Endothelial cell of umbilical vein (primary cell): ENCODE measurements at places on chromosomes 7 and 10. TPM values are rescaled to one million over a fixed set of nuclear protein-coding genes. Genes with fewer than 3 reads are reported as not detected.

GRCh38 chr7:95485391-95486123 is at the start of gene ASB4:
Gene ASB4 (plus strand): TSS chr7:95485943. CDS start chr7:95485972, 29 bp downstream.
- no peak for DNase-seq

DNA sequence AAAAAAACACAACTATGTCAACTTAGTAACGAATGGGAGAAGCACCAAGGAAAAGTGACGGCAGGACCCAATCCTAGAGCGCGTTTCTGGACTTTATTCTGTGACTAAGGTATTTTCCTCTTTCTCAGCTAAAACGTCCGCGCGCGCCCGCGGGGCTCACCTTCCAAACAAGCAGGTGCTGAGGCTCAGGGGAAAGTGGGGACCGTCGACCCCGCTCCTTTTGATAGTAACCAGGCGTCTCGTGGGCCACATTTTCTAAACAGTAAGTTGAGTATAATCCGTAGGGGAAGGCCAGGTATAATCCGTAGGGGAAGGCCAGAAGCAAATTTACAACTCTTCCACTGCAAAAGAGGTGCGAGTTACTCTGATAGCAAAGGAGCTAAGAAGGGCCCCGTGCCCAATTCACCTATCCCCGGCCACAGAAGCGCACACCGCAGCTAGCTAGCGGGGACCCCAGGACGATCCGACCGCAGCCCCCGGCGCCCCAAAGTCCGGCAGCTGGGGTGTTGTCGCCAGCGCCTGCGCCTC is 743 bp downstream of the MKI67 start:
- DNase-seq: peak; percentile 12

- DNase-seq: peak; percentile 86
Measured at GRCh38 chr10:188546-188945, 53.3 kb downstream of the ZMYND11 start.

GRCh38 chr7:52406808-52407207 is 628.6 kb upstream of the POM121L12 start:
- DNase-seq: no peak

DNA sequence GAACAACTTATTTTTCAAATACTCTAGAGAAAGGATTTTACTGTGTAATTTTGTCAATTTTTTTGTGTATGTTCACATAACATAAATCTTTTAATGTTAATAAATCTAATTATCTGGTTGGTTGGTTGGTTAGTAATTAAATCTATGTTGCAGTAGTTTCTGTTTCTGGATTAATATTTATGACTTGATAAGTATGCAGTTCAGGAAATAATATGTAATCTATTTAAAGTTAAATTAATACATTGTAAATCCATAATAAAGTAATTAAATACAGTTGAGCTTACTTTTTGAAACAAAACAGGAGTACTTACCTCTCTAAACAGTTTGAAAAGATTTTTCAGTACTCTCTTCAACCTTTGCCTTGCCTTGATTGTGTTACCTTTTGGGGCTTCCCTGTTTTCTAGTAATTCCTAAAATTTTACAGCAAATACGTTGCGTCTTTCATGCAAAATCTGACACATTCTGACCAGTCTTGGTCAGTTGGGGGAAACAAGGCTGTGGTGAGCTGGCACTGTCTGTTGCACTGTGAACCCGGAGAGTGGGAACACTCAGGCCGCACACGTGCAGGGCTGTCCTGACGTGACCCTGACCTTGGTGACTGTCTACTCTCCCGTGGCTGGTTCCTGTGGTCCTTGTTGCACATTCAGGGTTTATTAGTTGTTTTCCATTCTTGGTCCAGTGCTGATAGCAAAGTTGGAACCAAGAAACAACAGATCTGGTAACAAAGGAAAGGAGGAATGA is 45.6 kb upstream of the FGL2 start:
- DNase-seq: no peak

GRCh38 chr7:32378988-32379387 is 111.2 kb downstream of the LSM5 start:
- DNase-seq: no peak

GRCh38 chr10:8453587-8453986 is 399.1 kb downstream of the GATA3 start:
- DNase-seq: peak; percentile 16

GRCh38 chr10:132265890-132266496 is 41.8 kb downstream of the STK32C start:
- DNase-seq: no peak

- no peak for DNase-seq
Measured at GRCh38 chr7:133934262-133934976, 192.7 kb upstream of the LRGUK start.

DNA sequence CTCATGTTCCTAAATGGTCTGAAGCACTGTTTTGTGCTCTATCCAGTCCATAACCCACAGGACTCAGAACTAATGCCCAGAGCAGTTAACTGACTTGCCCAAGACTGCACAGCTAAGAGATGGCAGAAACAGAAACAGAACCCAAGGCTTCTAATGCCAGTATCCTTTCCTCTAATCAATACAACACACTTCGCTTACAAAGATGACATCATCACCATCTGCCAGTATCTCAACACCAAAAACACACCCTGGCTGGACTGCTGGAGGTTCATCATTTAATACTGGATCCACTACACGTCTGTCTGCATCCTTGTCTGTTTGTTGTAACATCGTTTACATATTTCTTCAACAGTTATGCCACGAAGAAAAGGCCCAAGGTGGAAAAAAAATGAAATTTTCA is 165.3 kb downstream of the SFMBT2 start:
- DNase-seq: no peak

GRCh38 chr7:51289623-51290303 is 26.8 kb downstream of the COBL start:
- DNase-seq: no peak

DNA sequence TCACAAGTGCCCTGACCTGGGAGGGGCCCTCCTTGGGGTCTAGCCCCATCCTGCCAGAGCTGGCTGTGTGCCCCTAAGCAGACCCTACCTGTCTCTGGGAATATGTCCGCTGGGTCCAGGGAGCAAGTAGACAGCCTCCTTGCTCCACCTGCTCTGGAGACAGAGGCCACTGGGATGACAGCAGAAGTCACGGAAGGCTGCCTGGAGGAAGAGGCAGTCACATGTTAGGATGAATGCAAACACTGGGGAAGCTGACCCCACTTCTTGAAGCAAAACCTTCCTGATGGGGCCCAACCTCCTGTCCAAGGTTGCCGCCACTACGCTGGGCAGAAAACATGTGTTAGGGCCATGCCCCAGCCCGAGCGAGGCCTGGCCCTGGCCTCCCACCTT is 11.7 kb upstream of the LFNG start:
- DNase-seq: no peak

- no peak for DNase-seq
Measured at GRCh38 chr7:36638140-36638539, 86.2 kb downstream of the AOAH start.

DNA sequence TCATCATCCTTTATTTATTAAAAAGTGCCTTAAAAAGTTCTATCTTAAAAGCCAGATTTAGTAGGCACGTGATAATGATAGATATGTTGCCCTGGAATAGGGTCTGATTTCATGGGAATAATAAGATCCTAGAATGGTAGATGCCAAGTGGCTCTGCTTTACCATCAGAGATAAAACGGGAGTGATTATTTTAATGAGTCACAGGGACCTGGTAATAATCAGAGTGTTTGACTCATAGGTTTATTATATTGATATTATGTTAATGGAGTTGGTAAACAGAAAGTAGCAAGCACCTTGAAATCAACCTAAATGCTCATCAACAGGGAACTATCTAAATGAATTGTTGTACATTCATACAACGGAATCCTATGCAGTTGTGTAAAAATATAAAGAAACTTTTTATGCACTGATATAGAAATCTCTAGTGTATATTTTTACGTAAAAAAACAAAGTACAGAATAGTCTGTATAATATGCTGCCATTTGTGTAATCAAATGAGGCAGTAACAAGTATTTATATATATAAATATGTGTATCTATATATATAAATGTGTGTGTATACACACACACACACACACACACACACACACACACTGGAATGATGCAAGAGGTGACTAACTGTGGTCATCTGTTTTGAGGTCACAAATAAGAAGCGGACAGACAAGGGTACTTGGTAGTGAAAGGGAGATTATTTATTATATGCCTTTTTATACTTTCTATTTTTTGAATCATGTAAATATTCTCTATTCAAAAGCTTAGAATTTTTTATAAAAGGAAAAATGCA is 78.6 kb upstream of the DYNC1I1 start:
- DNase-seq: no peak

DNA sequence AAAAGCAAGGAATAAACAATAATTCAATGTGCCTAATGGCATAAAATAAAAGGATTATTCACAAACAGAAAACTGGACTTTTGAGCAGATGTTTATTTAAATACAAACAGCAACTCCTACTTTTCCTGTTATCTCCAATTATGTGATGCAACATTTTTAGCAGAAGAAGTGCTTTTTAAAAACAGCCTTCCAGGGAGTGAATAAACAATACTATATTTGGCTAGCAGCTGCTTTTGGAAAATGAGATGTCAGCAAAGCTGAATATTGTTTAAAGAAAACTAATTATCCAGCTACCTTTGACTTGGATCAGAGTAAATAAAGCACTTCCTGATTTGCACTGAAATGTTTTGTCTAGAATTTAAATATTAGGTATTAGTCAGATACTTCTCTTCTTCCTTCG is 23.2 kb downstream of the CDK1 start:
- peak; percentile 22 for DNase-seq

GRCh38 chr7:43480581-43480980 is 102.3 kb upstream of the STK17A start:
- DNase-seq: no peak

- DNase-seq: peak; percentile 19
Measured at GRCh38 chr7:54858008-54858692, 99.1 kb upstream of the SEC61G start.

DNA sequence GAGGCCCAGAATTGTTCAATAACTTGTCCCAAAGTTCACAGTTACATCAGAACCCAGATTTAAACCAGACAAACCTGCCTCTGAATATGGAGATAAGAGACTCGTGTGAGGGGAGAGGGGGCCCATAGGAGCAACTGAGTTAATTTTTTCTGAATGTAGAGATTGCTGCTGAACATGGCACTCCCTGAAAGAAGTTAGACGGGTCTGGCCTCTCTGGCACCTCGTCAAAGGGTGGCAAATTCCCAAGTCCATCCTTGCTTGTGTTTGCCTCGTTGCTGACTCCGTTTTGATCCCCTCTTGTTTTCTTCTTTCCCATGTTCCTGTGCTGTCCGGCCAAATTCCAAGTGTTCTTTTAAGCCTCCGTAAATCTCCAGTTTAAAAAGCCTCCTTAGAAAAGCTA is 35.2 kb upstream of the YAE1 start:
- DNase-seq: no peak

GRCh38 chr7:22137026-22137425 is 191.3 kb upstream of the CDCA7L start:
- no peak for DNase-seq

DNA sequence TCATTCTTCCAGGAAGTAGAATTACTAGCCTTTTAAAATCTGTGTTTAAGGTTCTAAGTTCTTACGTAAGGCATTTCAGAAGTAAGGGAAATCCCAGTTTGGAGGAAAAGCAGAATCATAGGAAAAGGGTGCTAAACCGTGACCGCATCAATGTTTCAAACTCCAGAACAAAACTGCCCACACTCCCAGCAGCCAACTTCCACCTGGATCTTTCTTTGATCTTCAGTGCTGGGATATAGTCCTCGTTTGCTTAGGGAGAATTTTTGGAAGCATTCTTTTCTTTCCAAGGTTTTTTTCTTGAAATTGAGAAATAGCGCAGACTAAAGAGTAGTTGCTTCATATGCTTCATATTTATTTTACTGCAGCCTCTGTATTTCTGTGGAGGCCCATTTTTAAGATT is 8.9 kb downstream of the PROSER2 start:
- DNase-seq: no peak

GRCh38 chr7:47303695-47304453 is 278.0 kb downstream of the TNS3 start:
- no peak for DNase-seq

- no peak for DNase-seq
Measured at GRCh38 chr10:1048349-1048731, 579 bp downstream of the IDI1 start.

DNA sequence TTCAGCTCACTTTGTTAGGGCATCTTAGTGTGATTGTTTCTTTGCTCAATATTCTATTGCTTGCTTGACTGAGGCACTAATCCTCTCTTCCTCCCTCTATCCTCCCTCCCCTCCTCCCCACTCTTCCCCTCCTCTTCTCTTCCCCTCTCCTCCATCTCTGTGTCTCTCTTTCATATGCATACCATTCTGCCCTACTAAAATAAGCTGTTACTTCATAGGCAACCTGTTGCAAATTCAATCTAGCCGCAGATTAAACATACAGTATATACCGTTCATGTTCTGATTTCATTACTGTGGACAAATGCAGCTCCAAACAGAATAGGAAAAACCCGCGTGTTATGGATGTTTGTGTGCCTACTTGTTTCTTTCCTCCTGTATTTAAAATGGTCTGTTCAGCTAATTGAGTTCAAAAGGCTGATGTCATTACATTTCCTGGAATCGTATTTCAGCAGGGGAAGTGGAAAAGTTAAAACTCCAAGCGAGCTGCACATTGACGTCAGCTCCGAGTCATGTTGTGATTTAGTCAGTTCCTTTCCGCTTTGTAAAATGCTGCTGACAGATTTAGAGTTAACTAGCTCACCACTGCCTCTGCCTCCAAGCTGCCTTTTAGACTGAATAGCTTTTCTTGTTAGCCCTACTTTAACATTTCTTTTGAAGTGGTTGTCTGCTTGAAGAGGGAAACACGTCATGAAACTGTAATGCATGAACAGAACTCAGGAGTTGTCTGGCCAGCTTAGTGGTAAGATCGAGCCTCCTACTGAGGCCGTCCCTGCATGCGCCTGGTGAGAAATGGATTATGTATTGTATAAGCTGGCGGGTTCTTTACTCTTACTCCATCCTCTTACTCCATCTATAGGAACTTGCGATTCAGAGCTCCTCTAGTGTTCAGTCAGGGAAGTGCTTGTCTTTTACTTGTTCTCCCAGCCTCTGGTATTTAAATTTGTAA is 69.0 kb downstream of the CREM start:
- peak; percentile 99 for DNase-seq

The PDZD7 gene
- total RNA-seq: 0.55 and 1.6 TPM in 2 replicates

The STEAP1B gene
- total RNA-seq: 46.1 and 55.4 TPM in 2 replicates

The CLRN3 gene
- total RNA-seq: not detected in 2 replicates

The HIF1AN gene
- 33.8 and 34.0 TPM in 2 replicates for total RNA-seq

The GJC3 gene
- not detected in 2 replicates for total RNA-seq

The UBE3C gene
- 75.9 and 77.3 TPM in 2 replicates for total RNA-seq

The CALML5 gene
- not detected in 2 replicates for total RNA-seq

The GTF2IRD1 gene
- 24.2 and 24.7 TPM in 2 replicates for total RNA-seq

The TRIM50 gene
- not detected in 2 replicates for total RNA-seq

The HOXA9 gene
- 61.6 and 62.9 TPM in 2 replicates for total RNA-seq

The GATAD1 gene
- total RNA-seq: 26.2 and 28.9 TPM in 2 replicates

The C10orf62 gene
- not detected in 2 replicates for total RNA-seq

The FAM185A gene
- total RNA-seq: 7.6 and 8.5 TPM in 2 replicates

The ZNF775 gene
- 8.3 and 9.7 TPM in 2 replicates for total RNA-seq

The ANKRD2 gene
- 1.6 and 2.3 TPM in 2 replicates for total RNA-seq

The GFRA1 gene
- total RNA-seq: 0.88 and 0.95 TPM in 2 replicates

The SPDYE5 gene
- 0.16 TPM in 1 of 2 replicates, not detected in the other for total RNA-seq

The ST8SIA6 gene
- 0.35 and 0.51 TPM in 2 replicates for total RNA-seq

The PRPS1L1 gene
- total RNA-seq: not detected in 2 replicates

The XRCC2 gene
- total RNA-seq: 8.5 and 8.8 TPM in 2 replicates

The TRPV6 gene
- not detected in 2 replicates for total RNA-seq
